ENCODE measurements at places on chromosomes 13 and 19. TPM values are rescaled to one million over a fixed set of nuclear protein-coding genes. Genes with fewer than 3 reads are reported as not detected.

The C1QTNF9 gene
- not detected for total RNA-seq

The RPL36 gene
- total RNA-seq: 1,282 TPM

The ZNF470 gene
- total RNA-seq: 0.68 TPM

The RUVBL2 gene
- 353 TPM for total RNA-seq

The S1PR2 gene
- total RNA-seq: 3.0 TPM

The ZNF414 gene
- total RNA-seq: 7.0 TPM

The CRTC1 gene
- 2.6 TPM for total RNA-seq

The ETHE1 gene
- total RNA-seq: 33.6 TPM

The LILRA6 gene
- not detected for total RNA-seq

DNA sequence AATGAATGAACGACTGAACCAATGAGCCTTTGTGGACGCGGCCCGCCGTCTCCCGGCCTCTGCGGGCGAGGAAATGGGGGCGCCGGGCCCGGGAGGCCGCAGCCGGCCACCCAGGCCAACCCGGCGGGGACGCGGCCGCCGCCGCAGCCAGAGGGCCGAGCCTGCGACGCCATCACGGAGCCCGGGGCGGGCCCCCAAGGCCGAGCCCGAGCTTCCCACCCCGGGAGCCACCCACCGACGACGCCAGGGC, 216 bp downstream of the SUGP2 start:
- no peak for DNase-seq

GRCh38 chr19:21593008-21593481, 87.6 kb downstream of the ZNF429 start:
- no peak for DNase-seq

DNA sequence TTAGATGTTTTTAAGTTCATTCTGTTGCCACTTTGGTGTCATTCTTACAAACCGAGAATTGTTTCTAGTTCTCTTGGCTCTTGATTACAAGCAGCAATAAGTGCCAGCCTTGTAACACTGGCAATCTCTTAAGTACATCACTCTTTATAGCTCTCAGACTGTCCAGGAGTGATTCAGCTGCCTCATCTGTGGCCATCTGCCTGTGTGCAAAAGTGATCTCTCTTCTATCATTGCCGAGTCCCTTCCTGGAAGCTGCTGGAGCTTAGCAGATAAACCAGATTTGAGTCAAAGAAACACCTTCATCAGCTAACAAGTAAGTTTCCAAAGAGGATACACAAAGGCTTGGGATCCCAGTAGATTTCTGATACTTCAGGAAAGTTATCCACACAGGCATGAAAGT, 23.2 kb downstream of the STOML3 start:
- DNase-seq: no peak

DNA sequence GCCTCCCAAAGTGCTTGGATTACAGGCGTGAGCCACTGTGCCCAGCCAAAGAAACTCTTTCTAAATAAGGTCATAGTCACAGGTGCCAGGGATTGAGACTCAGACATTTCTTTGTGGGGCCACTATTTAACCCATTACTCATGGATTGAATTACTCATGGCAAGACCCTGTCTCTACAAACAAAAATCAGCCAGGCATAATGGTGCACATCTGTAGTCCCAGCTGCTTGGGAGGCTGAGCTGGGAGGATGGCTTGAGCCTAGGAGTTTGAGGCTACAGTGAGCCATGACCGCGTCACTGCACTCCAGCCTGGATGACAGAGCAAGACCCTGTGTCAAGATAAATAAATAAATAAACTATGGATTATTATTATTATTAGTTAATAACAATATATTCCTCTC, 3.6 kb upstream of the KLF2 start:
- no peak for DNase-seq

GRCh38 chr13:51601601-51602565, 17.6 kb downstream of the WDFY2 start:
- DNase-seq: no peak

DNA sequence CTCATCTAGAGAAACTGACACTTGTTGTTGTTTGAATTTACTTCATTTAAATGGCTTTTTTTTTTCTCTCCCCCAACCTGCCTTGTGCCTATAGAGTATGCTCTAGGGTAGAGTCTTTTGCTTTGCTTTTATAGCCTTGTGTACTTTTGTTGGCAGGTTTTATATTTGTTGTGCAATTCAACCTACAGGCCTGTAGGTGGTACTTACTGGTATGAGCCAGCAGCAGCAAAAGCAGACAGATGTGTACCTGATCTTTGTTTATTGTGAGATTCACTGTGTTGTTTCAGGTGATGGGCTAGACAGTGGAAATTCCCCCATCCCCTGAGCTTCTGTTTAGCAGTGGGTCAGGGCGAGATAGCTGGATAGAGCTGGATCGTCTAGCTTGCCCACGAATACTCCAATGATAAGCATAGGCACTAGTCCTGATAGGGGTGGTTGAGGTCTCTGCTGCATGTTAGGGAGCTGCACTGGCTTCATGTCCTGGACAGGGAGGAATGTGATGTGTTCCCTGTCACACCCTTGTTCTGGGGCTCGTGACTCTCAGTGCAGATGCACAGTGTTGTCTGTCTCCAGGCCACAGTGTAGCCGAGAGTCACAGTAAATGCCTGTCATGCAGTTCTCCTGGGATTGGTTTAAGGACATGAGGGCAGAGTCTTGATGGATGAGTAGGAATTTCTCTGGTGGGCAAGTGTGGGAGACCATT, 21.3 kb downstream of the DNAJC3 start:
- DNase-seq: peak; percentile 4

GRCh38 chr13:87666831-87667230, 4.3 kb upstream of the SLITRK5 start:
- DNase-seq: no peak

GRCh38 chr19:2055931-2056836, 5.1 kb upstream of the MKNK2 start:
- DNase-seq: peak; percentile 87

GRCh38 chr19:45117167-45117594, 24.2 kb downstream of the PPP1R37 start:
- DNase-seq: no peak

- peak; percentile 62 for DNase-seq
Measured at GRCh38 chr19:10864538-10864899, 6.8 kb upstream of the CARM1 start.

- no peak for DNase-seq
Measured at GRCh38 chr13:40639221-40639681, 27.2 kb downstream of the FOXO1 start.

DNA sequence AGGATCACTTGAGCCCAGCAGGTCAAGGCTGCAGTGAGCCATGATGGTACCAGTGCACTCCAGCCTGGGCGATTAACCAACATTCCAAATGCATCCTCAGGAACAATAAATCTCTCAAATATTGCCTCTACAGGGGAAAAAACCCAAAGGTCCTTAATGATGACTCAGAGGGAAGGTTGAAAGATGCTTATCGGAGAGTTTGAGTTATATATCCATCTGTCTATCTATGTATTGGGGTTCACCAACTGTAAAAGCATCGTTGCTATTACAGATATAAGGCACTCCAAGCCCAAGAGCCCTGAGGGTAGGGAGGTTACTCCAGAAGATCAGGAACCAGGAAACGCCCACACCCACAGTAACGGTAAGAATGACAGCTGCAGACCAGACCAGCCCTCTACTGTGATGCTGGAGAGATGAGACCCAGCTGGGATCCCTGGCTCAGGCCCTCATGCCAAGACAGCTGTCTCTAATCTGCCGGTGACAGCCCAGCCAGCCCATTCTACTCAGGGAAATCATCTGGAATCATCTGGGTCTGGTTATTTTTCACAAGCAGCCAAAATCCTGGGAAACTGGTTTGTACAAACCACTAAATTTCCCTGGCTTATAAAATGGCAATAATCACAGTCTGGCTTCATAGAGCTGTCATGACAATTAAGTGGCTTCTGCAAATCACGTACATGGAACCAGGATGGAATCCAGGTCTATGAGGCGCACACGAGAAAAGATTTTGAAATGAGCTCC, 23.8 kb downstream of the TEX101 start:
- peak; percentile 63 for DNase-seq

- no peak for DNase-seq
Measured at GRCh38 chr19:33690378-33691029, 68.8 kb downstream of the CHST8 start.

GRCh38 chr19:2926341-2927031, 18.3 kb downstream of the ZNF77 start:
- no peak for DNase-seq

DNA sequence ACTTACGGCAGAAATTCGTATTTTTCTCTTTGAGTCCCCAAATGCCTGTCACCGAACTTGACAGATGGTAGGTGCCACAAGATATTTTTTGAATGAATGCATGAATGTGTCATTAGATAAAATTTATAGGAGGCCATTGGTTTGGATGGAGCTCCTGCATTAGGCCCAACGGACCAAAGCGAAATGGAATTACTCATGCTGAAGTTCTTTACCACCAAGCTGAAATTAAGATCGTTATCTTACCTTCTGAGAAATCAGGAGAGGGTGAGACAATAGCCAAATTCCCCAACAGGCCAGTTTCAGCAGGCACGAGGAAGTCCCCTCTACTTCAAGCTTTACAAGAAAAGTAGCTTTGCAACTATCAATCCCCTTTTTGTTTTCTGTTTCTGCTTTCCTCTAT, 452.5 kb upstream of the ARGLU1 start:
- no peak for DNase-seq

GRCh38 chr19:11446652-11447301, 11.3 kb downstream of the PRKCSH start:
- DNase-seq: no peak

DNA sequence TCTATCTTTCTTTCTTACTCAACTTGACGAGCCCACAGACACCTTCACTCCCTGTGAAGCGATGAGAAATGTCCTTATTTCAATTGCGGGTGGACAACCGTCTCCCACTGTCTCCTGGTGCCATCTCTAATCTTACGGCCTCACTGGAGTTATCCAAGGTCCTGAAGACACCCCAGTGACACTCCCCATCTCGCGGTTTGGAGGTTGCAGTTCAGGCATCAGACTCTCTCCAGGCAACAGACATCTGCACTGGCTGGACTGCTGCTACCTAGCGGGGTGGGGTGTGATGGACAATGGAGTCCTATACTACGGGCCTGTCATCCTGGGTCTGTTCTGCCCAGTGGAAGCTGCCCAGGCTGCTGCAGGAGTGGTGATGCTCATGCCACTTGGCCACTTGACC, 18.3 kb upstream of the IRS2 start:
- no peak for DNase-seq

DNA sequence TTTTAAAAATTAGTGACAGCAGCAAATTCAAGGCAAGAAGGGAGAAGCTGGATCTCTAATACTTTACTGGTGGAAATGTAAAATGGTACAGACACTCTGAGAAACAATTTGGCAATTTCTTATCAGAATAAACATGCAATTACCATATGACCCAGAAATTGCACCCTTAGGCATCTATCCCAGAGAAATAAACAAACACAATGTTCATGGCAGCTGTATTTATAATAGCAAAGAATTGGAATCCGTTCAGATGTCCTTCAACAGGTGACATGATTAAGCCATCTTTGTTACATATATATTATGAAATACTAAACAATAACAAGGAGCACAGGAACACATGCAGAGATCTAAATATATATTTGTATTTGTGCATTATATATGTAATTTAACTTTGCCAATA, 756.5 kb downstream of the SLITRK1 start:
- no peak for DNase-seq

- no peak for DNase-seq
Measured at GRCh38 chr13:54628383-54628782, 1599.8 kb downstream of the OLFM4 start.

GRCh38 chr19:47464675-47465419, 6.8 kb downstream of the SLC8A2 start:
- DNase-seq: no peak

DNA sequence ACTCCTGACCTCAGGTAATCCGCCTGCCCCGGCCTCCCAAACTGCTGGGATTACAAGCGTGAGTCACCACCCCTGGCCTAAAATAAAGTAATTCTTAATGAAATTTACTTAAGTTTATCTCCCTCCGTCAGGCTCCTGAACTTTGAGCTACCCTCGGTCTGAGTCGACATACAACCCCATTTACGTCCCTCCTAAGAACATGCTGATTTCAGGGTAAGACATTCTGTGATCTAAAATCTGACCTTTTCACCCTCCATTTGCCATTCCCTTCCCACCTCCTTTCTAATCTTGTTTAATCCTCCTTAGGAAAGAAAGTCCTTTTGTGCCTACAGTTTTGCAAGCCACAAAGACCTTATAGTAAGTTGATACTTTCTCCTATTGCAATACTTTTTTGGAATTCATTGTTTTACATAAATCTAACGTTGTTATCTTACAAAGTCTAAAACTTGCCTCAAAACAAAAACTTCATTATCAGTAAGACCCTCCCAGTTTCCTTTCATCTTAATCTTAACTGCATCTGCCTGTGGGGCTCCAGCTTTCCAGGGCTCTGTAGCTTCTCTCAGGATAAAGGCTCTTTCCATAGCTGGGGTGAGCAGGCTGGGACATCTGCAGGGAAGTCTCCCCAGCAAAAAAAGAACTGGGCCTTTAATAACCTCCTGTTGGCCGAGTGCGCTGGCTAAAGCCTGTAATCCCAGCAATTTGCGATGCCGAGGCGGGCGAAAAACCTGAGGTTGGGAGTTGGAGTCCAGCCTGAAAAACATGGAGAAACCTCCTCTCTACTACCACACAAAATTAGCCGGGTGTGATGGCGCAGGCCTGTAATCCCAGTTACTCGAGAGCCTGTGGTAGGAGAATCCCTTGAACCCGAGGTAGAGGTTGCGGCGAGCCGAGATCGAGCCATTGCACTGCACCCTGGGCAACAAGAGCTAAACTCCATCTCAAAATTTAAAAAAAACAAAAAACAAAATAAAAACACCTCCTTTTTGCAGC, 143.1 kb downstream of the ZNF737 start:
- no peak for DNase-seq

- no peak for DNase-seq
Measured at GRCh38 chr19:3478409-3479176, 1.7 kb downstream of the SMIM24 start.

GRCh38 chr13:45341799-45342500, 967 bp upstream of the TPT1 start:
- DNase-seq: no peak

DNA sequence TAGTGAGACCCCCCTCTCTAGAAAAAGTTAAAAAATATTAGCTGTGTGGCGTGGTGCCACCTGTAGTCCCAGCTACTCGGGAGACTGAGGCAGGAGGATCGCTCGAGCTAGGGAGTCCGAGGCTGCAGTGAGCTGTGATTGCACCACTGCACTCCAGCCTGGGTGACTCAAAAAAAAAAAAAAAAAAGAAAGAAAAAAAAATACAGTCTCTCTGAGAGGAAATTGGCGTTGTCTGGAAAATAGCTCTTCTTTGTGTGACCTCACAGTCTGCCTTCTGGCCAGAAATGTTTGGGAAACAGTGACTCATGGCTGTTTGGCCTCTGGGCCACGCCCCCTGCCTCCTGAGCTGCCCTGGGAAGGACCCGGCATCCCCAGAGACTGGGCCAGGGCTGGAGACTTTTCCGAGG, 10.7 kb downstream of the MARCHF2 start:
- DNase-seq: peak; percentile 99

- no peak for DNase-seq
Measured at GRCh38 chr19:7312816-7313215, 18.6 kb upstream of the INSR start.
